Stimulated activated CD8-positive, alpha-beta memory T cell treated with anti-CD3 and anti-CD28 coated beads, Interleukin-2, amount 100 ng/mL, for 1 hour (primary cell): ENCODE measurements at places on chromosomes 7 and 10.

GRCh38 chr7:94577357-94577756 is 67.7 kb downstream of the CASD1 start:
- DNase-seq, result no peak

DNA sequence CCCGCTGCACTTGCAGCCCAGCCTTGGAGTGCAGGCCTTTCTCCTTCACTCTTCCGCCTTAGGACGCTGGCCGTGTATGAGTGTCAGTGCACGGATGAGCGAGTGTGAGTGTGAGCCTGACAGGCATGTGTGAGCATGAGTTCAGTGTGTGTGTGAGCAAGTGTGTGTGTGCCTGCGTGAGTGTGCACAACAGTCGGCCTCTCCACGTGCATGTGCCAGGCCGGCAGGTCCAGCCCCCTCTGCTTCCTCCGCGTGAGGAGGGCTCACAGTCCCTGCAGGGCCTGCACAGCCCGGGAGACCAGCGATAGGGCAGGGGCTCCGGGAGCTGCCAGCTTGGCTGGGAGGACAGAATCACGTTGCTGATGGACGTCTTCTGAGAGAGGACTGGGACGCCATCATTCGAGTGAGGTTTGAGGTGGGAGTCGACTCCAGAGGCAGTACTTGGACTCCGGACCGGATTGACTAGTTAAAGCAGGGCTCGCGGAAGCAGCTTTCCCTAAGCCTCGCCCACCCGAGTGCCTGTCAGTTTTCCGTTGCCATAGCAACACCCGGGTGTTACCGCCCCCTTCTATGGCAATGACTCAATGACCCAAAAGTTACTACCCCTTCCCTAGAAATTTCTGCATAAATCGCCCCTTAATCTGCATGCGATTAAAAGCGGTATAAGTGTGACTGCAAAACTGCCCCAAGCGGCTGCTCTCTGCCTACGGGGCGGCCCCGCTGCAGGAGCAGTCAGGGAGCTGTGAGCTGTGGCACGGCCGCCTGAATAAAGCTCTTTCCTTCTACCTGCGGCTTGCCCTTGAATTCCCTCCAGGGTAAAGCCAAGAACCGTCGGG is 19.6 kb upstream of the CFAP46 start:
- peak; percentile 31 for DNase-seq

GRCh38 chr7:81459485-81459884 is 310.4 kb downstream of the HGF start:
- no peak for DNase-seq

DNA sequence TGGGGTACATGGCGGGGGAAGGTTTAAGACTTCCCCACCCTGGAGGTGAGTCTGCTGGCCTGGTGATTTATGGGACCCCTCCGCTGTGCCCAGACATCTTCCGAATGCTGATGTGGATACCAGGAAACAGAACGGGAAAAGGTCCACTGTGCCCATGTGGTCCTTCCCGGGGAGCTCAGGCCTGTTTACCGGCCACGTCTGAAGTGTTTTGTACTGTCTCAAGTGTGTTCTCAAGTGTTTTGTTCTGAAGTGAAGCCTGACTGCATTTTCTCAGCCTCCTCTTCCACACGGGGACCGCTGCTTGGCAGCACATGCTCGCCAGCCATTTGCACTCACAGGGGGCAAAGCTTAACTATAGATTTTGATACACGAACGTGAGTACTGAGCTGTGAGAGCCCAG is 127.2 kb downstream of the TEX36 start:
- DNase-seq, result no peak

DNA sequence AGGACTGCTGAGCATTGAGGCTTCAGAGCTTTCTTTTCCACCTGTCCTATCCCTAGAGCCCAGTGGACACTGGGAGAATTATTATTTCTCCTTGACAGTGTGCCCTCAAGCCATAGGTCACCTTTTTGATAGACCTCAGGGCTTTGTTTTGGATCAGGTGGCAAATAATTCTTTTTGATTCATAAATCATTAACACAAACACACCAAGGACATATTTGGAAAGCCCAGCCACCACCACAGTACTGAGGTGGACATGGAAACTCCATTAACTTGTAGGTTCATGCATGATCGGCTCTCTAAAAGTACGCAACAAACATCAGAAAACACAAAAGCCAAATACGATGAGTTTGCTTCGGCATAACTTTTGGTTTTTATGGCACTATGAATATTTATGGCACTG is 17.8 kb upstream of the PLEKHS1 start:
- no peak for DNase-seq

- no peak for DNase-seq
Observed at GRCh38 chr7:148954766-148955165, 70.7 kb upstream of the EZH2 start.
